ENCODE measurements at places on chromosomes 5 and 9.
A peak's percentile ranks its signal among the peaks of the same experiment; 100 is the strongest.

DNA sequence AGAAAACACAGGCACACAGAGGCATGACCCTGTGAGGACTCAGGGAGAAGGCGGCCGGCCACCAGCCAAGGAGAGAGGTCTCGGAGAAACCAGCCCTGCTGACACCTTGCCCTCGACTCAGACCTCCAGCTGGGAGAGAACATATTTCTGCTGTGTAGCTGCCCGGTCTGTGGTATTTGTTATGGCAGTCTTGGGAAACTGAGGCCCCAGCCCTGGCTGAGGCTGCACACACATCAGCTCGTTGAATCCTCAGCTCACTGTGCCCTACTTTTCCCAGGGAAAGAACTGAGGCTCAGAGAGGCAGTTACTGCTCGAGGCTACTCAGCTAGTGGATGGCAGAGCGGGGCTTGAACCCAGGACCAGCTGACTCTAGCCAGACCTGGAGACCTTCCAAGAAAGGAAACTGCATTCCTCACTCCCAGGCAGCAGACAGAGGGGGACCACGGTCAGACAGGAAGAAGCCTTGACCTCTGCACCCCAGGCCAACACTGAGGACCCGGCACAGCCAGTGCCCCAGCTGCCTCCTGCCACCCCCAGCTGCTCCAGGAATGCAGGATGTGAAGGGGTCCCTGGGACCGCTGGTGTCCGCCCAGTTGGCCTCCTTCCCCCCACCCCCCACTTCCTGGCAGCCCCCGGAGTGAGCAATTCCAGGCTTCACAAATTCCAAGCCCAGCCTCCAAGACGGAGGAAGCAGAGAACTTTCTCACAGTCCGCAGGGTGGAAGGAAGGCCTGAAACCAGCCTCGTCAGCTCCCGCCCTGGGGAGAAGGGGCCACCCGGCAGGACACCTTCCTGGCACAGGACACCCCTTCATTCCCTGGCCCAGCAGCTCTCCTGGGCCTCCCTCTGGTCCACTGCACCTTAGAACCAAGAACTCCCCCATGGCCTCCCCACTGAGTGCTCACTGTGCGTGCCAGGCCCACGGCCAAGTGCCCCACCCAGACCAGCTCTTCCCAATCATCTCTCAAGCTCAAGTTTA is 69.9 kb downstream of the LRSAM1 start:
- DNase-seq = no peak

GRCh38 chr5:52139888-52140615 is 647.7 kb upstream of the ITGA1 start:
- no peak for DNase-seq

- DNase-seq = no peak
These were observed 64.6 kb downstream of the GPR21 start for GRCh38 chr9:123098096-123098459.

GRCh38 chr5:58503390-58504046 is 12.3 kb downstream of the GAPT start:
- no peak for DNase-seq

GRCh38 chr5:134506054-134507039 is 19.1 kb upstream of the JADE2 start:
- no peak for DNase-seq

DNA sequence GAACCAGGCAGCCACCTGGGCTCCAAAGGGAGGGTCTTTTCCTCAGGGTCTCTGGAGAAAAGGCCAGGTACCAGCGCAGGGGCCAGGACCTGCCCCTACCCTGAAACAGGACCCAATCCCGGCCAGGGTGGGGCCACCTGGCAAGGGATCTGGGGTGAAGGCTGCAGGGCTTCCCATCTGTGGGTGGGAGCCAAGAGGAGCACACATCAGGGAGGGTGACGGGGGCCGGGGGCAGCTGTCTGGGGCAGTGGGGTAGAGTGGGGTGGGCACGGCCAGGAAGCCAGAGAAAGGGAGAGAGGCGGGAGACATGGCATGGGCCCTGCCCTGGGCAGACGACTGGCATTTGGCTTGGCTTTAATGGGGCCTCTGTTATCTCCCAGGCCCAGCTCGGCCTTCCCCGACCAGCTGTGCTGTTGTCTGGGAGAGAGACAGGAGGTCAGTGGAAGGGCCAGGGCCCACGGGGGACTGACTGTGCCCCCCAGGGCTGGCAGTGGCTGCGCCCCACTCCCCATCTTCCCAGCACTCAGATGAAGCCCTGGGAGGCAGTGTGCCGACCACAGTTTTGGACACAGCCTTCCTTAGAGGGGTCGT is 57.2 kb upstream of the RNF130 start:
- no peak for DNase-seq

GRCh38 chr5:101284736-101285375 is 381.8 kb upstream of the ST8SIA4 start:
- DNase-seq = no peak

DNA sequence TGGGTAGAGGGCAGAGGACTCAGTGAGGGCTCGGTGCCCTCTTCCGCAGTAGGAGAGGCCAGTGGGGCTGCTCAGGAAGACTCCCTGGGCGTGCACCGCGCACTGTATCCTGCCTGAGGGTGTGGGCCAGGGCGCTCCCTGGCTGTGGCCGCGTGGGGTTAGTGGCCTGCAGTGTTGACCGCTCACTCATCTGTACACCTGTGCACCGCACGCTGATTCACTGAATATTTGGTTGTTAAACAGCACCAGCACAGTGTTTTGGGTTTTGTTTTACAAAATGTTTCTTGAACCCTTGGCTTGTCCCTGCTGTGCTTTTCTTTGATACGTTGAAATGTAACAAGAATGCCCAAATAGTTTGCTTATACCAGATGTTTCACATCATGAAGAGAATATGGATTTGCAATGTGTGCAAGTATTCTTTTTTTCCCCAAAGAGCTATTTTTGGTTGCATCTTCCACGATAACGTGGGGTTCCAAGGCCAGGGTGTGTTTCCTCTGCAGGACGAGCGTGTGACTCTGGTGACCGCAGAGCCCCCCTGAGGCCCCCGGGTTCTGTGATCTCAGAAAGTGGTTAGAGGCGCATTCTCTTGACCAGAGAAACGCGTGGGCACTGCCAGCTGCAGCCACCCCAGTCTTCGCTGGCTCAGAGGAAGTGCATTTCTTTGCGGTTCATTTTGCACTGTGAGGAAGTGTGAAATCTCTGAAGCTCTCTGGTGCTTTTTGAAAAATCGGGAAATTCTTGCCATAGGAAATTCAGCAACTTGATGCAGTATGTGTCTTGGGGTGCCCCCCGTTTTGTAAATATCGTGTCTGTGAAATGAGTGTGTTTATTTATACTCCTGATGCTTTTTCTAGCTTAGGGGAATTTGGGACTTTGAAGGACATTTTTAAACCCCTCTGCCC is 46.9 kb downstream of the AHRR start:
- peak; percentile 87 for DNase-seq

DNA sequence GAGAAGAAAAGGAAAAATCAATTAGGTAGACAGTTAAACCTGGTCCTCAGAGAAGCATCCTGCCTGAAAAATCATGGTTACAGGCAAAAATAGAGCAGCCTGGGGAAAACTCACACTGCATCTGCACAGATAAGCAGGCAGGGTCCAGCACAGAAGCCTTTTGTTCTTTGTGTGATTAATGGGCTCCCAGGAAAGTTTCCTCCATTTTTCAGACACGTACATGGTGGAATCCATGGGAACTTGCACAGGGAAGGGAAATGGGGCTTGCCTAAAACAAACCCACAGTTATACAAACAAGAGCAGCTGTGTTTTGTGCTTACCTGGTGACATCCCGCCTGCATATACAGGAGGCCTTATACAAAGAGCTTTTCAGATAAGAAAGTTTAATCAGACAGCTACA is 243.9 kb upstream of the ATP10B start:
- no peak for DNase-seq

DNA sequence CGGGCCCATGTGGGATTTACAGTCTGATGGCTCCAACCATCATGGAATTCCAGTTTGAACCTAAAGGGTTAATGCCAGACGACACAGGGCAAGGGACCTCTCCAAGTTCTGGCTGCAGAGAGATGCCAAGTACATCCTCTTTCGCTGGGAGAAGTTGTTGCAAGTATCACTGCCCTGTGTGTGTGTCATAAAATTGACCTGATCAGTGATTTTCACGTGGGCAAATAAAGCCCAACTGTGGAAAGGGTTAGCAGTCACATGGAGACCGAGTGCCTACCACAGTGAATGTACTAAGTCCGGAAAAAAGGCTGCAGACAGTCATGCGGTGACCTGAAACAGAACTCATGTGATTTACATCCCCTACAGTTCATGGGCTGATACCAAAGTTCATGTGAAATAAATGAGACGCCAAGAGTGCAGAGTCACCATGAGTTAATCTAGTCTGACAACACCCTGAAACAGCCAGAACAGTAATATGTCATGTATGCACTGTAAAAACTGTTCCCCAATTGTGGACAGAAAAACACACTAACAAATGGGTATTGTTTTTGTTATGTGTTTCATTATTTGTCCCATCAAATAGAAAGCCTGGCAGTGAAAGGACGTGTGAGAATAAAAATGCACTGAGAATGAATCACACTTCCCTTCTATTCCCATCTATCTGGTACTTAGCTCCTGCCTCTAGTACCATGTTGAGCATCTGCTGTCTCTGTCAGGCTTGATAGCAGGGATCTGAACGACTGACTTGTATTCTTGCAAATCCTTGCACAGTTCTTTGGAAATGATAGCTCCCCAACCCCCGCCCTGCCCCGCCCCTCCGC is 115.7 kb downstream of the SUSD1 start:
- DNase-seq = peak; percentile 99

DNA sequence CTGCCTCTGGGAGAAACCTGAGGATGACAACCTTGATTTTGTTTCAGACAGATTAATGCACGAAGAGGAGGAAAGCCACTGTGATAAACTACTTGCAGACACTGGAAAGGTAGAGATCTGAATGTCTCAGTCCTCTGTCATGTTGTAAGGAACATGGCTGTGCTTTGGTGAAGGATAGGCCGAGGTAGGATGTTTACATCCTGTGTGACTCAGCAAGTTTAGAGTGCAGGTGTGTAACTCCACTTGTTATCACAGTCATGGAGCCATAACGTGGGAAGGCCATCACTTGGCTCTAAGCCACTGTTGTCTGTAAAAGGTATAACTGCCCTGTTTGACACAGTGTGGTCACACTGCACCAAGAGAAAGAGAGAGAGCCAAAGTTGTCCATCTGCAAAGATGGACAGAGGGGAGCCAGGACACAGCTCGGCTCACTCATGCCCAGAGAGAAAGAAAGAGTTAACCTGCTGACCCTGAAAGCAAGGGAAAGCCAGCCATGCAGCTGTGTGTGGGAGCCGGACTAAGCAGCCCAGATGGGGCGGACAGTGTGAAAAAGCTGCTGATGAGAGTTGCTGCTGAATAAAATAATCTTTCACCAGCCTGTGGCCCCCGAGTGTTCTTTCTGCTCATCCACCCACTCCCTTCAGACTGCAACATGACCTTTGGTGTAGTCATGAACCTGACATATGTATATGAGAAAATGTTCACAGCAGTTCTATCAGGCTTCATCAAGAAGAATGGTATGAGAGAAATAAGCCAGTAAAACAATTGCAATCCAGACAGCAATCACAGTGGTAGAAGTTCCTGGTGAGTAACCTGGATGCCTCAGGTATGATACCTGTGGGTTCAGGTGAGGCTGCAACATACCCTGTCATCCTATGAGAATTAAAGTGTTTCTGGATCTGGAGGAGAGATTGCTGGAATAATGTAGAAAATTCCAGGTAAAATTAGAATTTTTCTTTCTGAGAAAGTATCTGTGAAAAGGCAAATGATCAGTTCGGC is 115.9 kb downstream of the TARS1 start:
- DNase-seq = no peak

GRCh38 chr5:158591301-158591863 is 508.3 kb downstream of the EBF1 start:
- DNase-seq = no peak

DNA sequence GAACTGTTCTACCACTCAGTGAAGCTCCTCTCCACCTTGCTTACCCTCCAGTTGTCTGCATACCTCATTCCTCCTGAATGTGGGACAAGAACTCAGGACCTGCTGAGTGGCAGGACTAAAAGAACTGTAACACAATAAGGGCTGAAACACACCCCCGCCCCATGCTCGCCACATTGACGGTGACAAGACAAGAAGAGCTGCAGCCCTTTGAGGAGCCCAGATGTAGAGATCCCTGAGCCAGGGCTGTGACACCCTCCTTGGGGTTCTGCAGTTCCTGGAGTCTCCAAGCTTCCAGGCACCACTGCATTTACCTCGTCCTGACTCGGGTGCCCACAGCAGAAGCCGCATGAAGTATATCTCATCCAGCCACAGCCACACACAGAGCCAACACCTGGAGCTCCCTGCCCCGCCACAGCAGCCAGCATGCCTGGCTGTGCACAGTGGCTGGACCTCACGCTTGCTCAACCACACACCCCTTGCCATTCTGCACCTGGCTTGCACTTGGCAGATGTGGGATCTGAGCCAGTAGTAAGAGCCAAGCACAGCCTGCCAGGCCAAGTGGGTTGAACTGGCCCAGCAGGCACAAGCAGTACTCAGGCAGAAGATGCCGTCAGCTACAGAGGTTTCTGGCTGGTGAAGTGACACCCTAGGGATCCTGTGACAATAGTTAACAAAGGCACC is 166.1 kb downstream of the RNF180 start:
- no peak for DNase-seq

- DNase-seq = no peak
These were observed 78.1 kb downstream of the EDIL3 start for GRCh38 chr5:84306601-84307000.

DNA sequence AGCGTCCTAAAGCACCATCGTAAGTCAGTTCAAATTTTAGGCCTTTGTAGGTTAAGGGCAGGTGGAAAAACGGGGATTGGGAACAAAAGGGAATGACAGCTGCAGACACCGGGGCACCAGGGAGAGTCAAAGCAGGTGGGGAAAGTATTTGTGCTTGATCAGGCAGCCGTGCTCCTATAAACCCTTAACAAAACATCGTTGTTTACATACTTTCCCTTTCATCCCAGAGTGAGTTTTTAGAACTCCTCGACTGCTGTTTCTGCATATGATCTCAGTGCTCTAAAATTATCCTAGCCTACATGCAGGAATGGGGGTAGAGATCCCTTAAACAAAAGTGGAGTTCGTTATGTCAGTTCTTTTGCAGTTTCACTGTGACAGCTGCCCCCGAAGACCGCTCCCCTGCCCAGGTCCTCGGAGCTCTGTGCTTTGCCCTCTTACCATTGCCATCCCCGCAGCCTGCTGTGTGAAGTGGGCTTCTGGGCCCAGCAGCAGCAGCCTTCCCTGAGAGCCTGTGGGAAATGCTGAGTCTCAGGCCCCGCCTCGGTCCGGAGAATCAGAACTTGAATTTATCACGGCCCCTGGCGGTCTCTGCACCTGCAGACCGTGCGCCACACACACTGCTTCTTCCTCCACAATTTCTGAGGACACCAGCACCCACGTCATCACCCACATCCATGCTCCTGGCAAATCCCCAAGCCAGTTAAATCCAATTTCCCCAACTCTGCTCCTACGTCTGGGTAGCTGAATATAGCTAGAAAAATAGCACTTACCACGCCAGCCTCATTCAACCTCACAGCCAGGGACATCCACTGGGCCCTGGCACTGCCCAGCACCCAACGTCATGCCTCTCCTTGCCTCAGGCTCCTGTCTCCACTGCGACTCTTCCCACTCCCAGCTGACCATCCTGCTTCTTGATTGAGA is 86.8 kb downstream of the NSUN2 start:
- no peak for DNase-seq

GRCh38 chr5:147487031-147487750 is 22.7 kb downstream of the DPYSL3 start:
- no peak for DNase-seq
